Stimulated activated CD4-positive, alpha-beta T cell treated with anti-CD3 and anti-CD28 coated beads, TNF-alpha, amount 100 ng/mL, for 24 hours (primary cell): ENCODE measurements at places on chromosomes 5 and 9.

GRCh38 chr5:76422227-76422626 is 19.1 kb downstream of the IQGAP2 start:
- DNase-seq = no peak

- no peak for DNase-seq
These were observed 55.1 kb downstream of the ZNF354C start for GRCh38 chr5:179115307-179115706.

- DNase-seq = no peak
These were observed 32.7 kb upstream of the ALDH1B1 start for GRCh38 chr9:38359689-38360385.

- no peak for DNase-seq
These were observed 23.0 kb downstream of the FRRS1L start for GRCh38 chr9:109143881-109144562.

GRCh38 chr5:43019614-43020398 is 20.3 kb downstream of the ANXA2R start:
- DNase-seq = peak; percentile 57

DNA sequence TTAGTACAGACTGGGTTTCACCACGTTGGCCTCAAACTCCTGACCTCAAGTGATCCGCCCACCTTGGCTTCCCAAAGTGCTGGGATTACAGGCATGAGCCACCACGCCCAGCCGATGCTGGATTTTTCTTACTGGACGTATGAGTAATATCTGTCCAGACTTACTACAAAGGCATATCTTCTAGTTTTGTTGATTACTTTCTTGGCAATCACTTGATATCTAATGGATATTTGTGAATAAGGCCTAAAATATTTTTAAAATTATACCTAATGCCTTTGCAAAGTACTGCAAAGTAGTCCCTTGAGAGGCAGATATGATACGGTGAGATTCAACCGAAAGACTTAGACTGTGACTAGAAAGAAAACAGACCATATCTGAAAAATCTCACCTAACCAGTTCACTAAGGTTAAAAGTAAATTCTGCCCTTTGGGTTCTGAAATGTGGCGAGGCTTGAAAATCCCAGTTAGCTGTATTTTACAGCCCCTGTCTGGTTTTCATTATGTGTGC is 152.1 kb downstream of the GNAQ start:
- no peak for DNase-seq

- DNase-seq = no peak
These were observed 64.8 kb downstream of the SHB start for GRCh38 chr9:38003946-38004808.

DNA sequence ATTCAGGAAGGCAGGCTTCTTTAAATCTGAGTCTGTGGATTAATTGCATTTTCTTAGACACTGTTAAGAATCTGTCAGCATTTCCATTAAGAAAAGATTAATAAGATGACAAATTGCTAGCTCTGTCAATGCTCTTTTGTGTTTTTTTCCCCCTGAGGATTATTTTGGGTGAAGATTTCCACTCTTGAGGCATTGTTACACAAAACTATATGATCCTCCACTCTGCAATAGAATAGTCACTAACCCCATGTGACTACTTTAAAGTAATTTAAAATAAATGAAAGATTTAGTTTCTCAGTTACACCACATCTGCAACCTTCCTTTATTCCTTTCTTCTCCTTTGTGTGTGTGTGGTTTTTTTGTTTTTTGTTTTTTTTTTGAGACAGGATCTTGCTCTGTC is 82.0 kb downstream of the ACER2 start:
- DNase-seq = no peak

- DNase-seq = peak; percentile 11
These were observed 40.0 kb upstream of the ARSB start for GRCh38 chr5:79025054-79025472.

DNA sequence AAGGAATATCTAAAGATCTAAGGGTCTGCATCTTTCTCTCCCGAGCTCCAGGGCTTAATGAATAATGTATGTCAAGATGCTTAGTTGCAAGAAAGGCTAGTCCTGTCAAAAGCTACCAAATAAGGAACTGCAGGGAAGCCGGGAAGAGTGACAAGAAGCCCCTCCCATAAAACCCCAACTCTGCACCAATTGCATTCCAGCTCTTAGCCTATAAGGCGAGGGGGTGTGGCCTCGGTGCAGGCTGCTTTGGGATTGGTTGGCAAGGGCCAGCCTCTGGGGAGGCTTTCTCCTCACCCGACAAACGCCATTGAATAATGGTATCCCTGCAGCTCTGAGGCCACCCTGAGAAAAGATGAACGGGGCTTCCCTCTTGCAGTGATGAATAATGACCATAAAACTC is 416.9 kb downstream of the RAB3C start:
- no peak for DNase-seq

DNA sequence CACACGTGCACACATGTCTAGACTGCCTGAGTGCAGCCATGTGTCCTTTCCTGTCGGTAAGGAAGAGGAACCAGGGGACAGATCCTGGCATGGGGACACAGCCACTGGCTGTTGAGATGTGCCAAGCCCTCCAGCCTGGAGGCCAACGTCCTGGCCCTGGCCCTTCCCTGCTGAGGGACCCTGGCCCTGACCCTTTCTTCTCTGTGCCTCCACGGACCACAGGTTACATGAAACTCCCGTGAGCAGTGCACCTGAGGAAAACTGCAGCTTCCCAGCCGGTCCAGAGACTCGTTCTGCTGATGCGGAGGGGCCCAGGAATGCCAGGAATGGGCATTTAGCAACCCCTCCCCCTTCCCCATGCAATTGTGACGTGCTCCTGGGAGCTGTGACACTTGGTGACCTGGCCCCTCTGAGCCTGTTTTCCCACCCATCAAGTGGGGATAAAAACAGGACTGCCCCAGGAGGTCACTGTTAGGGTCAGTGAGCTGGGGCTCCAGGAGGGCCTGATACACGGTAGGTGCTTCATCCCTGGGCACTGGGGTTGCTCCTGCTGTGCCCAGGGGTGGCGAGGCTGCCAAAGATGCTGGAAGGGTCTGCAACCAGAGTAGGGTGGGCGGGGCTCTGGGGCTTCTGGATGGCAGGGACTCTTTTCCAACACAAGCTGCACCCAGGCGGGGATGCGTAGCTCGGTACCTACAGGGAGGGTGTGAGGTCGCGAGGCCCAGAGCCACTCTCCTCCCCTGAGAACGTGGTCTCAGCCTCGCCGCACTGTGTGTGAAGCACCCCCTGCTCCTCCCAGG is 151.5 kb downstream of the C9orf50 start:
- no peak for DNase-seq

GRCh38 chr5:90934091-90934719 is 375.6 kb downstream of the ADGRV1 start:
- no peak for DNase-seq

GRCh38 chr5:14341571-14342230 is 198.6 kb downstream of the TRIO start:
- DNase-seq = no peak

- DNase-seq = no peak
These were observed 1.7 kb upstream of the POMT1 start for GRCh38 chr9:131500939-131501541.

DNA sequence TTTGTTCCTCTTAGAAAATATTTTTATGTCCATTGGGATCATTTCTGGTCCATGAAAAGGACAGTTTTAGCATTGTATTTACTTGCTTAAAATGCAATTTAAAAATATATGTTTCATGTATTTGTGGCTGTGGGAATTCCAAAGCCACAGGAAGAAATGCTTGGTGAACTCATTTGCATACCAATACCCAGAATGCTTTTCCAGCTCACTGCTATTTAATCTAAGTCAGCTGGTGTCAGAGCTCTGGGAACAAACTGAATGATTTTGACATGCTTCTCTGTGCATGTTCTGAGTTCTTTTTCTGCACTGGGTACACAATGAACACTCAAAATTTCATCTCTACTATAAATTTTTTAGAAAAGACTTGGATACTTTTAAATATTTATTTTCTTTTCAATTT is 482.8 kb upstream of the ARRDC3 start:
- no peak for DNase-seq
